ENCODE measurements at places on chromosomes 7 and 10.

GRCh38 chr7:102468478-102469350 is 3.9 kb downstream of the LRWD1 start:
- no peak for DNase-seq

- no peak for DNase-seq
Observed at GRCh38 chr10:77036993-77037734, 600.4 kb downstream of the KCNMA1 start.

DNA sequence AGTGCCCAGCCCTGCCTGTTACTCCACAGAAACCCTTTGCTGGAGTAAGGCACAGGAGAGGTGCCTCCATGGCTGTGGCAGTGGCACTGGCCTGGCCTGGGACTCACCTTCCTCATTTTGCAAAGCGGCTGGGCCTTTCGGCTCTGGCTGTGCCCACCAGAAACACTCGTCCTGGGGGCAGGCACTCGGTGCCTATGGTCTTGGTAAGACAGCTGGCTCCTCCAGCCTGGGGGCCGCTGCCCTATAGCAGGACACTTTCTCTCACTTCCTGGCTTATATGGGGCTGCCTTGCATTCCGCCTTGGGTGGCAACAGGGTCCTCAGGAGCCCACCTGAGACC is 13.2 kb downstream of the ZMIZ1 start:
- no peak for DNase-seq

- no peak for DNase-seq
Observed at GRCh38 chr10:3452683-3453361, 280.2 kb upstream of the PITRM1 start.

- DNase-seq: no peak
Observed at GRCh38 chr7:15816835-15817426, 130.4 kb upstream of the MEOX2 start.

DNA sequence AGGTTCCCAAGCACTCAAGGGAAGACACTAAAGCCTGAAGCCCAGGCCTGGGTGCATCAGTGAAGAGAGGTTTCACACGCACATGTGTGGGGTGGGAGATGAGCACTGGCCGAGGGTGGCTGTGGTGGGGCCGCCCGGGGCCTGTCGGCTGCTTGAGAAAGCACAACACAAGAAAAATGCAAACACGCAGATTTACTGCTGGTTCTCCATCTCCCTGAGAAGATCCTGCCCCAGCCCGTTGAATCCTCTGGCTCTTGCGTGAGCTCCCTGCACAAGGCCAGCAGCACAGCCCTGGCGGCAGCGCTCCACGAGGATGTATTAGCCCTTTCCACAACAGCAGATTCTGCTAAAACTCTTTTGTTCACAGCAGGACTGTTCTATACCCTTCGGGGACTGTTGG is 6.2 kb downstream of the ZNF511 start:
- DNase-seq: no peak

DNA sequence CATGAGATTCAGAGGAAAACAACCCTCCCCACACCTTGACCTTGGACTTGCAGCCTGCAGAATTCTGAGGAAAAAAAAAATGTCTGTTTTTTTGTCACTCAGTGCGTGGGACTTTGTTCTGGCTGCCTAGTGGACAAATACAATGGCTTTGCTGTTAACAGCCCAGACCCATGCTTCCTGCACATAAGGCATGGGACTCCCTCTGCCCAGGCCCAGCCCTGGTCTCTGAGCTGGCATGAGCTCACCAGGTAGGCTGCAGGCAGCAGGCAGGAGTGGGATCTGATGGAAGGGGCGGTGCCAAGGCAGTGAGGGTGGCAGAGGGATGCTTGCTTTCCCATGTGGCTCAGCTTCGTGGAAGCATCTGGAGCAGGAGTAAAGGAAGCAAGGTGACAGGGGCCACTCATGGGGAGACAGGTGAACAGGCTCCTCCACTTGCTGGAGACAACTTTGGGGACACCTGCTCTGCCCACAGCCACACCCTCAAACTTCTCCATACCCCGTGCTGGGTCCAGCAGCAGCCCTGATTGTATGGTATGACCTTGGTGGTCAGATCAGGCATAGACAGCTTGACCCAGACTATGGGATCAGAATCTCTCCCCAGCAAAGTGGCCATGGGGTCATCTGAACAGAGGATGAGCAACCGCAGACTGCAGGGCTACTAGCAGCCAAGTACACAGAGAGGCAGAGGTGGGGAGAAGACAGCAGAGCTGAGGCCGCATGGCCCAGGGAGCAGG is 27.0 kb downstream of the ANXA8 start:
- DNase-seq: no peak

DNA sequence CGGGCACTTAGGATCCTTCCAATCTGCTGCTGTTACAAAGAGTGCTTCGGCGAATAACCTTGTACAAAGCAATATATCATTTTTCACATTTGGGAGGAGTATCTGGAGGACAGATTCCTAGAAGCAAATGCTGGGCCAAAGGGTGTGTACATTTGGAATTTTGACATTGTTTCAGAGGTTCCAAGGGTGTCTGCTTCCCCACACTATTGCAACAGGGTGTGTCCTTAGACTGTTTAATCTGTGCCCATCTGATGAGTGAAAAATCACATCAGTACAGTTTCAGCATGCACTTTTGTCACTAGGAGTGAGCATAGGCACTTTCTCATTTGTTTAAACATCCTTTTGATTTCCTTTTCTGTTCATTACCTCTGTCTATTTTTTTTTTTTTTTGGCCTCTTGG is 8.6 kb upstream of the ELFN1 start:
- DNase-seq: no peak

GRCh38 chr10:73601486-73601921 is 10.4 kb upstream of the USP54 start:
- no peak for DNase-seq

DNA sequence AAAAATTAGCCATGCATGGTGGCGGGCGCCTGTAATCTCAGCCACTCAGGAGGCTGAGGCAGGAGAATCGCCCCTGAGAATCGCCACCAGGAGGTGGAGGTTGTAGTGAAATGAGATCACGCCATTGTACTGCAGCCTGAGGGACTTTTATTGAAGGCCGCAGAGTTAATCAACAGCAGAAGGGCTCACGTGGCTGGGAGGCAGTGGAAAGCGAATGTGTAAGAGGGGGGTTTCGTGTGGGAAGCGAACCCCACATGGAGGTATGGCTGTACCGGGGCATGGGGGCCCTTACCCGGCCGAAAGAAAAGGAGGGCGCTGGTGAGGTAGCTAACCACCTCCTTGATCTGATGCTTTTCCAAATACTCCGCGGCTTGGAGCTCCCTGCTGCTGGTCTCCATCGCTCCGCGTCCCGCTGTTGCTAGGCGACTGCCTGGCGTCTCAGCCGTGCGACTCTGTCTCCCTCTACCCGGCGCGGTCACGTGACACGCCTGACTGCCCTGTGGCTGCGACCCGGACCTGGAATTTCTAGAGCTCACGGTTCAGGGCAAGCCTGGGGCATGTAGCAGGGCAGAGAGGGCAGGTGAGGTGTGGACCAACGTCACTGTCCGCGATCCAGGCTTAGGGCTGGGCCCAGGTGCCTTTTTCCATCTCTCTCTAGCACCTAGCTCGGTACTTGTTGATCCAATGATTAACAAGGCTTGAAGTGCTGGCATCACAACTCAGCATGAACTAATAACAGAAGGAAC is at the start of gene EFCAB10:
TSS of gene EFCAB10 (minus strand) at position 428 of the 746 bp plus-strand sequence. CDS start at position 398, 30 bp downstream.
- DNase-seq: peak; percentile 70

DNA sequence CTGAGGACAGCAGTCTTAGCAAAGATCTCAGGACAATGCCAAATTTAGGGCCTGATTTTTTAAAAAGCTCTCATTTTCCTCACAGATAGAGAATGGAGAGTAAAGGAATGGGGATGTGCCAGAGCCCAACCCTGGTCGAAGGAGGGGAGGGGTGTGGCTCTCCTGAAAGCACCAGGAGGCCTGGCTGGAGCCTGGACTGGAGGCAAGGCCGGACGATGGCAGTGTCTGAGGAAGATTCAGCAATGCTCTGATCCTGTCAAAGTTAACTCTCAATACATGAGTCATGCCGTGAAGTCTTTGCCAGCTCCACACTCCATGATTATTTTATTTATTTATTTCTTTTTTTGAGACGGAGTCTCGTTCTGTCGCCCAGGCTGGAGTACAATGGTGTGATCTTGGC is 108.3 kb downstream of the UPF2 start:
- no peak for DNase-seq

DNA sequence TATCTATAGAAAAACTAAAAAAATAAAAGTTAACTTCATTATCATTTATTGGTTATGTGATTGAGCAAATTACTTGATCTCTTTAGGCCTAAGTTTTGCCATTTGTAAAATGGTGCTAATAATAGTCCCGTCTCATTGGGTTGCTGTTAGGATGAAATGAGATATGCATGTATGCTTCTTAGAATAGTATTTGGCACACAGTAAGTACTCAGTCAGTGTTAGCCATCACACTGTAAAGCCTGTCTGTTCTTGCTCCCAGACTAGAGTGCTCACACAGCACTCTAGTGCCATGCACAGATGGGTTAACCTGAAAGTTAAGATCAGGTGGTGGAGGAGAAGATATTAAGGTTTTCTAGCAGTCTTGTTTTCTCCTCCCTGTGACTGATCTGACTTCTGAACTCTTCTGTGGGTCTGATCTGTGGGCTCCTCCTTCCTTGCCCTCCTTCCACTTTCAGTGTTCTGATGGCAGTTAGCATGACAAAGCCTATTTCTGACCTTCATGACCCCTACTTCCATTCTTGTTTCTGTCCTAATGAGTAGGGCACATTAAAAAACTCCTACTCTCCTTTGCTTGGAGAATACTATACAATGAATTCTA is 167.5 kb downstream of the RNLS start:
- no peak for DNase-seq
